ENCODE measurements at places on chromosomes 2 and 18. TPM values are rescaled to one million over a fixed set of nuclear protein-coding genes. Genes with fewer than 3 reads are reported as not detected.

GRCh38 chr2:120878970-120879369, 143.3 kb downstream of the GLI2 start:
- no peak for DNase-seq
- no peaks in the 10 kb centered on the region for H3K27me3 ChIP-seq
- no peak overlapping the region for H3K27ac ChIP-seq
- H3K36me3 ChIP-seq, result no peaks in the 10 kb centered on the region
- H3K4me3 ChIP-seq, result no peak overlapping the region

The SIX3 gene
- not detected for total RNA-seq

The CYP26B1 gene
- total RNA-seq, result not detected

GRCh38 chr2:238652053-238652770, 195.7 kb upstream of the TWIST2 start:
- no peak for DNase-seq
- H3K27me3 ChIP-seq, result no peaks in the 10 kb centered on the region
- H3K36me3 ChIP-seq, result no peaks in the 10 kb centered on the region
- no peak overlapping the region for H3K4me3 ChIP-seq
- H3K27ac ChIP-seq, result no peak overlapping the region

DNA sequence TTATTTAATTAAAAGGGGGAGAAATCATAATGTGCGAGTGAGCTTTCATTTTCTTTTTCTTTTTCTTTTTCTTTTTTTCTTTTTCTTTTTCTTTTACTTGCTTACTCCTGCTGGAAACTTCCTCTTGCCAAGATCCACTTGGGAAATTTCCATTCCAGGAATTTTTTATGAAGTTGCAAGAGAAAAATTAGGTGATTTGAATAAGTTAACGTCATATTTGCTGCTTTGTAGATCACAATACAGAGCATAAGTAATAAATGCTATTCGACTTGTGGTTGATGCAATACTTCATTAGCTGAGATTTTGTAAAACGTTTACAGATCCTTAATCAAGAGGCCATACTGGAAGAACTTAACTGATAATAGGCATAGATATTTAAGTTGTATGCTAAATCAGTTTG, 354.7 kb upstream of the SMIM21 start:
- no peaks in the 10 kb centered on the region for H3K36me3 ChIP-seq
- H3K27ac ChIP-seq, result no peak overlapping the region
- no peak overlapping the region for H3K4me3 ChIP-seq
- no peak for DNase-seq

The GMCL1 gene
- 31.8 TPM for total RNA-seq

The HOXD13 gene
- total RNA-seq, result not detected

DNA sequence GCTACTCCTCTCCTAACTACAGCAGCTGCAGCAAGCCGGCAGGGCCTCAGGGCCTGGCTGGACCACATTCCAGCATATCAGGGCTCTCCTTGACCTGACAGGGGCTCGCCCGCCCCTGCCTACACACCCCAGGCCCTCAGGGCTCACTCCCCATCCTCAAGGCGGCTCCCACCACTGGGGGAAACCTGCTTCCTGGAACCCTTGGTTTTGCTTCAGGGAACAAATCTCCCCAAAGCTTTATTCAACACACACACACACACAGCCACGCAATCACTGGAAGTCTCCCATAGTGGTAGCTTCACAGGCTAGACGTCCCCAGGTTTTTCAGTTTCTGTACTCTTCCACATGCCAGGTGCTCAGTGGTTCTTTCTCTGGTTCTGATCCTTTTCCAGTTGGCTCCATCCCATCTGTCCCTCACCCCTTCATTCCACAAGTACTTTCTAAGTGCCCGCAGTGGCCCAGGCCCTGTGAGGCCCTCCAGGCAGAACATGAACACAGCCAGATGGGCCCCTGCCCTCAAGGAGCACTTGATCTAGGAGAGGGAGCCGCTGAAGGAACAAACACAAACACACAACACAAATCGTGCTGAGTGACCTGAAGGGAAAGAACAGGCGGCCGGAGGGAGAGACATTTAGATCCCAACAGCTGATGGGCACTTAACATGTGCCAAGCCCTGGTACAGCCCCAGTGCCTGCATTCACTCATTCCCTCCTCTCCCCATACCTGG, 51.1 kb downstream of the TNS1 start:
- no peaks in the 10 kb centered on the region for H3K36me3 ChIP-seq
- DNase-seq, result no peak
- no peak overlapping the region for H3K4me3 ChIP-seq
- no peaks in the 10 kb centered on the region for H3K27me3 ChIP-seq
- no peaks in the 10 kb centered on the region for H3K4me1 ChIP-seq
- H3K27ac ChIP-seq, result no peak overlapping the region

The SLC38A11 gene
- total RNA-seq, result not detected

- H3K27ac ChIP-seq, result no peak overlapping the region
- no peak overlapping the region for H3K4me3 ChIP-seq
- H3K27me3 ChIP-seq, result no peaks in the 10 kb centered on the region
- H3K4me1 ChIP-seq, result no peaks in the 10 kb centered on the region
- DNase-seq, result no peak
- H3K36me3 ChIP-seq, result no peaks in the 10 kb centered on the region
Observed at GRCh38 chr2:2851806-2852777, 521.0 kb upstream of the MYT1L start.

GRCh38 chr2:142082368-142082767, 48.4 kb downstream of the LRP1B start:
- no peak overlapping the region for H3K27ac ChIP-seq

DNA sequence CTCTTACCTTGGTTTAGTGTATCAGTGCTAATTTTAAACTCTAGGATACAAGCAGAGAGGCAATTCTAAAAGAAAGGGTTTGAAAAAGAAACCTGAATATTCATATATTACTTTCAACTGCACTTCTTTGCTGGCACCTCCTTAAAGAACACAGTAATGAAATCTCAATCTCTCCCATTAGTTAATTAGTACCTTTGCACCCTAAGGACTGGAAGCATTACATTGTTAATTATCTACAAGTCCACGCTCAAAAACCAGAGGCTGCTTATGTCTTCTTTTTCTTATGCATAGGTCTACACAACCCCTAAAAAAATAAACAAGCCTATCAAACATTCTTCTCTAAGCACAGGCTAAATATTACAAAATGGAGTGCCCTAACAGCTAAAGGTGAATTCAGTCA, 20.2 kb downstream of the EPHA4 start:
- no peaks in the 10 kb centered on the region for H3K36me3 ChIP-seq
- no peaks in the 10 kb centered on the region for H3K27me3 ChIP-seq
- H3K4me3 ChIP-seq, result no peak overlapping the region
- peaks cover 27% of the 10 kb centered on the region for H3K4me1 ChIP-seq

The REG3A gene
- not detected for total RNA-seq

GRCh38 chr2:42736598-42737322, 27.2 kb downstream of the OXER1 start:
- H3K4me3 ChIP-seq, result no peak overlapping the region
- no peaks in the 10 kb centered on the region for H3K4me1 ChIP-seq
- H3K27ac ChIP-seq, result no peak overlapping the region
- no peaks in the 10 kb centered on the region for H3K36me3 ChIP-seq

The TSPYL6 gene
- not detected for total RNA-seq

- H3K27me3 ChIP-seq, result no peaks in the 10 kb centered on the region
- H3K4me1 ChIP-seq, result no peaks in the 10 kb centered on the region
- peak; percentile 38 for DNase-seq
- H3K4me3 ChIP-seq, result no peak overlapping the region
Observed at GRCh38 chr2:157777427-157777826, 98.7 kb downstream of the ACVR1 start.

The TMEM18 gene
- total RNA-seq, result 28.1 TPM

The EIF5B gene
- total RNA-seq, result 44.2 TPM

The TUBA4B gene
- not detected for total RNA-seq

DNA sequence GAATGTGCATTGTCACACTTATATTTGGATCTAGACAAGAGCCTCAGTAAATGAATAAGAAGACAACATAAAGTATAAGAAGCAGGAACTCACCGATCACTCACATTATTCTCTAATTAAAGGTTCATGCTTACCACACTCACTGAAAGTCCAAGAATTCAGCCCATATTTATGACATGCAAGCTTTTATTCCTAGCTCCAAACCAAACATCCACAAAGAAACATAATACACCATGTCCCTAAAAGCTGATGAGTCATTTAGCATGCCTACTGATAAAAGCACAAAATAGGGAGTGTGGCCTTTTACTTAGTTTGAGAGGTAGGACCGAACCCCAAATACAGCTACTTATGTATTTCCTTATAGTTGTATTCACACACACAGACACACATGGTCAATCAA, 1094.6 kb upstream of the CDH2 start:
- DNase-seq, result no peak
- no peaks in the 10 kb centered on the region for H3K4me1 ChIP-seq
- H3K36me3 ChIP-seq, result no peaks in the 10 kb centered on the region

DNA sequence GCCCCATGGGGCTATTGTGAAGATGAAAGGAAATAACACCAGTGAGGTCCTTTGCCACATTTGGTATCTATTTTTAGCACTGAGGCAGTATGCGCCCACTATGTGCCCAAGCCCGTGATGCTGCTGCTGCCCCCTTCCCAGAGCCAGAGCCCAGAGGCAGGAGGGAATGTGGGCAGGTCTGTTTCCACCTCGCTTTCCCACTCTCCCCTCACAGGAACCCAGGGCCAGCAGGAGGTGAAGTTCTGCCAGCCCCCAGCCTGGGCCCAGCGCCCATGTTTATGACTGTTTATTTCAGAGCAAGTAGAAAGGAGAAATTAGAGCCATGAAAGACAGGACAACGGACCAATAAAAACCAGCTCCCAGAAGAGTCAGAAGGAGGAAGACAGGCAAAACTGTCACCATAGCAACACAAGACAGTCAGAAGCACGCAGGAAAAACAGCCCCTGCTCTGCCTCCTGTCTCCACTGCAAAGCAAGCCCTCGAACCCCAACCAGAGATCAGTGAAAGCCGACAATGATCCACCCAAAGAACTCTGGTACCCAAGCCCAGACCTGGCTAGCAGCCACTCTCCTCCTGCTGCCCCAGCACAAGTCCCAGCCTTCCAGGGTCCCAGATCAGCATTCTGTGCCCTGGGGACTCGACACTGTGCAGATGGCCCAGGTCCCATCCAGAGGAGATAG, 1.4 kb downstream of the CYRIA start:
- H3K27me3 ChIP-seq, result peaks cover 17% of the 10 kb centered on the region
- peaks cover 9% of the 10 kb centered on the region for H3K4me1 ChIP-seq
- H3K4me3 ChIP-seq, result no peak overlapping the region
- no peak overlapping the region for H3K27ac ChIP-seq
- DNase-seq, result no peak

The ADCYAP1 gene
- total RNA-seq, result not detected

GRCh38 chr18:79508565-79509535, 113.1 kb downstream of the NFATC1 start:
- H3K36me3 ChIP-seq, result peaks cover 4% of the 10 kb centered on the region
- H3K27ac ChIP-seq, result no peak overlapping the region
- peaks cover 39% of the 10 kb centered on the region for H3K4me1 ChIP-seq
- no peaks in the 10 kb centered on the region for H3K27me3 ChIP-seq
- no peak for DNase-seq

DNA sequence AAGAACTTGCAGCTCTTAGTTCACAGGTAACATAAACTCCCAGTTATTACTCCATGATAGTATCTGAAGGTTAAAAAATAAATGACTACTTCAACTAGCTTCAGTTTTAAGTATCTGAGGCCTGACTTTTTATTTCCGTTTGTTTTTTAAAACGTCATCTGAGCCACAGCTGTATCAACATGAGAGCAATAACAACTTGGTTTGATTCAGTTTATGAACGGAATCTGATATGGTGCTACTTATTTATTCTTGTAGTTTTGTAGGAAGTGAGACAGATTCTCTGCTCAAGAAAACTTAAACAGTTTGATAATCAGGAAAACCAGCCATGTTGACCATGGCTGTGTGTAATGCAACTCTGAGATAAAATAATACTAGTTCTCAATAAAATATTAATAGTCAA, 34.9 kb downstream of the NAB1 start:
- H3K4me3 ChIP-seq, result no peak overlapping the region
- no peak overlapping the region for H3K27ac ChIP-seq
- no peaks in the 10 kb centered on the region for H3K27me3 ChIP-seq
- H3K4me1 ChIP-seq, result peaks cover 15% of the 10 kb centered on the region

- H3K36me3 ChIP-seq, result no peaks in the 10 kb centered on the region
- peaks cover 8% of the 10 kb centered on the region for H3K27me3 ChIP-seq
- no peak overlapping the region for H3K27ac ChIP-seq
- DNase-seq, result no peak
Observed at GRCh38 chr18:31498574-31499524, 872 bp downstream of the DSG2 start.

The UGT1A5 gene
- not detected for total RNA-seq

DNA sequence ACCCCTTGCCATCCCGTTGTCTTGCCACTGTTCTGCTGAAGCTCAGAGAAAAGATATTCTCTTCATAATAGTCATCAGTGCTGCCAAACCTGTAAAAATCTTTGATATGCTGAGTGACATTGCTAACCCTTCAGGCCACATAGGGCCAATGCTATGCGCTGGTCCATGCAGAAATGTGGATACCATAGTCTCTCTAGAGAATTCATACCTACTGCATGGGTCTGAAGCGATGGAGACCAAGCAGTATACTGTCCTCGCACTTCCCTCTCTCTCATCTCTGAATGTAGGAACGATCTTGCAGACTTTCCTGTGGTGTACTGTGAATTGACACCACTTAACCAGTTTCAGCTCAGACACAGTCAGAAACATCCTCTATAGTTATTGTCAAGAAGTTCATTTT, 17.9 kb upstream of the ANKRD44 start:
- DNase-seq, result no peak
- H3K4me1 ChIP-seq, result peaks cover 52% of the 10 kb centered on the region
- no peak overlapping the region for H3K27ac ChIP-seq
- H3K4me3 ChIP-seq, result no peak overlapping the region
- H3K36me3 ChIP-seq, result no peaks in the 10 kb centered on the region

GRCh38 chr18:36761186-36761698, 67.6 kb downstream of the TPGS2 start:
- H3K27me3 ChIP-seq, result no peaks in the 10 kb centered on the region
- no peak overlapping the region for H3K27ac ChIP-seq
- H3K4me3 ChIP-seq, result no peak overlapping the region
- H3K4me1 ChIP-seq, result no peaks in the 10 kb centered on the region

The VIL1 gene
- not detected for total RNA-seq

The KCNE4 gene
- not detected for total RNA-seq

DNA sequence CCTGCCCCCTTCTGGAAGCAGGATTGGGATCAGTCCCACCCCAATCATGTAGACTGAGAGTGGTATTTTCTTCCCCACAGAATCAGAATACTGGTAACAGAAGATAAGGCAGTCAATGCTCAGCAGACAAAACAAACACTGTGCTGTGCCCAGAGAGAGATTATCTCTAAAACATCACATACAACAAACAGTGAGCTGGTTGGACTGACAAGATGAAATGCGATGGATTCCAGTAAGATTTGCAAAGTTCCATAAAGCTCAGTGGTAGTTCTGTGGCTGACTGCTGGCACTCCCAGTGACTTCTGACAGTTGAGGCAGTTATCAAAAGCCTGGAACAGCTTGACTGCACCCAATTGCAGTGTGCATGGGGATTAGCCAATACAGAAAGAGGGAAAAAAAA, 311.5 kb upstream of the MGAT5 start:
- H3K27me3 ChIP-seq, result peaks cover 7% of the 10 kb centered on the region
- H3K36me3 ChIP-seq, result no peaks in the 10 kb centered on the region
- no peak overlapping the region for H3K27ac ChIP-seq
- no peak for DNase-seq
- H3K4me1 ChIP-seq, result no peaks in the 10 kb centered on the region

The OSBPL6 gene
- 0.23 TPM for total RNA-seq
